ENCODE measurements at places on chromosomes 6 and 20.
A peak's percentile ranks its signal among the peaks of the same experiment; 100 is the strongest.

- no peak for DNase-seq
Measured at GRCh38 chr20:62245911-62246280, 7.6 kb downstream of the OSBPL2 start.

DNA sequence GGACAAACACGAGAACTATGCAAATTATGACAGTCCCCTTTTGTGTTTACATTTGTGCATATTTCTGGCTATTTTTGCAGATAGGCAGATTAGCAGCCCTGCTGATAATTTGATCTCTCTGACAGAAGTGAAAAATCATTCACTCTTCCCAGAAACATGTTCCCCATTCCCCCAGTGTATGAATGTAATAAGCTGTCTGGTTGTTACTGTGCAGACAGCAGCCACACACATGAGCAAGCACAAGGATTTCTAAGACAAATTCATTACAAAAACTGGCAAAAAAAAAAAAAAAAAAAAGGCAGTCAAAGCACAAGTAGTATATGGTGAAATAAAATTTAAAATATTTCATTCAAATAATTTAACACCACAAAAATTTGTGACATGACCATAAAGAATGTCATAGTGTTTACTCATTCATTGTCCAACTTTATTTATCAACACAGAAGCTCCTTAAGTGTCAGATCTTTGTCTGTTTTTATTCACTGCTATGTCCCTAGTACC is 95.5 kb upstream of the VGLL2 start:
- no peak for DNase-seq

- DNase-seq: peak; percentile 37
Measured at GRCh38 chr20:750801-751200, 17.5 kb downstream of the SLC52A3 start.

DNA sequence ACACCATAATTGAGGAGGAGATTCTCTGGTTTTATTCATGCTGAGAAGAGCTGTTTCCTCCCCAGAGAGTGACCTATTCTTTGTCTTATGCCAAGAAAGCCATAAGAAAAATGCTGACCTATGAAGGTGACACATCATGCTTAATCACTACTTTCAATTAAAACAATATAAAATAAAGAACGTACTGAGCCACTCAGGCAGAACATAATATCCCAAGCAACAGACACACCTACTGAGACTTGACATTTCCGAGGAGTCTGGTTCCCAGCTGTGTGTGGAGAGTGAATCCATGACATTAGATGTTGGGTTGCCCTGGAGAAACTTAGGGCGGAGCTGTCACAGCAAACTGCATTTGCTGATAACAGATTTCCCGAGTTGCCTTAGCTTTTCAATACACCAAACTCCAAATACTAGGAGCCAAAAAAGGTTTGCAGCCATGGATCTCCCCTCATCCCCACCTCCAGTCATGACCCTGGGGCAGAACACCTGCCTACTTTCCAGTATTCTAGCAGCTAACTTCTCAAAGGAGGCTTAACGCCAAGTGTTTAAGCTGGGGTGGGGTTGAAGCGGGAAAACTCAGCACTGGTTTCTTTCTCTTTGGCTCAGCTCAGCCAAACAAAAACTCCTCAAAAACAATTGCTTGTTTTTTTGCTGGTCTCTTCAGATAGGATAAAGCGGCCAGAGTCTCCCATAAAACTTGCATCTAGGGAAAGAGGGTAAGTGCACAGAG is 92.2 kb downstream of the BACH2 start:
- peak; percentile 12 for DNase-seq

- DNase-seq: peak; percentile 51
Measured at GRCh38 chr20:20668639-20669038, 43.8 kb downstream of the RALGAPA2 start.

DNA sequence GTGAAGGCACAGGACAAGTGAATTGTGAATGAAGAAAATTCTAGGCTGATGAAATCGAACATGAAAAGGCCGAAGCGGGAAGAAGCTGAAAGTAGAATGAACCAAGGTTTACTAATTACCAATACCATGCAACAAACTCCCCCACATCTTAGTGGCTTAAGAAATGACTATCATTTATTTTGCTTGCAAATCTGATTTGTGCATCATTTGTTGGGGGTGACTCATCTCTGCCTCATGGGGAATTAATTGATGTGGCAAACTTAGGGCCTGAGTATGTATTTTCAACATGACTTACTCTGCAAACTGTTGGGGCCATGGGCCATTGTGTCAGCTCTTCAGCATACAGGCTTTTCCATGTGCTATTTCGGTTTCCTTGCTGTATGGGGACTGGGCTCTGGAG is 26.8 kb downstream of the PPP1R14C start:
- DNase-seq: no peak

- no peak for DNase-seq
Measured at GRCh38 chr6:113908801-113909200, 51.7 kb downstream of the MARCKS start.

DNA sequence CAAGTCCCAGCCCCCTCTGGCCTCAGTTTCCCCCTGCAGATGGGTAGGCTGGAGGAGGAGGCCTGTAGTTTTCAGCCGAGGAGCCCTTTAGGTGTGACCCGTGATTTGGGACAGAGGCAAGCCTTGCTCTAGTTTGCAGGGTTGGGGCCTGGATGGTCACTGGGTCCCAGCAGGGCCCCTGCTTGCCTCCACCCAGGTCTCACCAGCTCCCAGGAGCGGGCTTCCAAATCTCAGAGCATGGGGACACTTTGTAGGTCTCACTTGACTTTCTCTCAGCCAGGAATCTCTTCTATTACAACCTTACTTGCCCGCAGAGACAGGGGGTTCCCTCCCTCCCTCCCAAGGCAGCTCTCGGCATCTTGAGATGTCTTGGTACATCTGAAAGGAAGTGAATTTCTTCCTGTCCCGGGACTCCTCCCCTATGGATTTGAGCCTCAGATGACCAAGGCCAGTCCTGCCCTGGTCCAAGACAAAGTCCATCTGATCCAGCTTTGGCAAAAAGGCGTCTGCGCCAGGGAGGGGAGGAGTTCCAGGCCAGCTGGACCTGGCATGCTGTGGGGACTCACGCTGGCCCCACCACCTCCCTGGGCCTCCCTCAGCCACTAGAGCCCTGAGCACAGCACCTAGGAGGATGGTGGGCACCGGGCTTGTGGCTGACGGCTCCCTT is 47.4 kb downstream of the SRC start:
- no peak for DNase-seq

DNA sequence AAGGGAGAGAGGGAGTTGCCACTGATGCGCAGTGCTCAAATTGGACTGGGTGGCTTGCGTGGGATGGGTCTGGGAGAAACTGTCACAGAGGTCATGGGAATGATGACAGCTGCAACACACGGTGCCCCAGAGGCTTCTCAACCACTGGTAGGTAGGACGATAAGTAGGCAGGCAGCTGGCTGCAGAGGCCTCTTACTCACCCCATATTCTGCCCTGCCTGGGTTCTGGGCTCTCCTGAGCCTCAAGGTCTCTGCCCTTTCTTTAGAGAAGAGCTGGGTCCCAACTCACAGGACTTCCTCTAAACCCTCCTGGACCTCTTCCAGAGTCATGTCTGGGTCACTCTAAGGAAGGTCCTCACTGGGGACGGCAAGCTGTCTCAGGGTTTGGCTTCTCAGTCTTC is 37.2 kb upstream of the RNF24 start:
- no peak for DNase-seq

DNA sequence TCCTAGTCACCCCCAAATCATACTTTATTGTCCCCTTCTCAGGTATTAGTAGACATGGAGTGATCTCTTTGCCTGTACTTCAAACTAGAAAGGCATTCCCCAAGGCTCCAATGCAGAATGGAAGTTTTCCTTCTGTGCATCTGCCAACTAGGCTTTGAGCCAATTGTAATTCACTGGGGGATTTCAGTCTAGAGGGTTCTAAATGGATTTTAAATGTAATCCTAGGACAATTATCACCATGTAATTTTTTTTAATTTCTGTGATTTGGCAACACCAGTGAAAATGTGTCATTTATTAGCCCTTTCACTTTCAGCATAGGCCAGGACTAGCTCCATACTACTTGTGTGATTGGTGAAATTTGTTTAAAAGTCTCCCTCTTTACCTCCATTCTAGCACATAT is 557.6 kb upstream of the MARCKS start:
- DNase-seq: no peak

- no peak for DNase-seq
Measured at GRCh38 chr6:101083533-101084175, 202.5 kb upstream of the ASCC3 start.

- peak; percentile 6 for DNase-seq
Measured at GRCh38 chr20:44104798-44105517, 82.0 kb downstream of the JPH2 start.

- DNase-seq: no peak
Measured at GRCh38 chr6:98463038-98464000, 371.1 kb upstream of the POU3F2 start.

GRCh38 chr20:33653218-33653899 is 8.8 kb upstream of the C20orf144 start:
- DNase-seq: peak; percentile 60

DNA sequence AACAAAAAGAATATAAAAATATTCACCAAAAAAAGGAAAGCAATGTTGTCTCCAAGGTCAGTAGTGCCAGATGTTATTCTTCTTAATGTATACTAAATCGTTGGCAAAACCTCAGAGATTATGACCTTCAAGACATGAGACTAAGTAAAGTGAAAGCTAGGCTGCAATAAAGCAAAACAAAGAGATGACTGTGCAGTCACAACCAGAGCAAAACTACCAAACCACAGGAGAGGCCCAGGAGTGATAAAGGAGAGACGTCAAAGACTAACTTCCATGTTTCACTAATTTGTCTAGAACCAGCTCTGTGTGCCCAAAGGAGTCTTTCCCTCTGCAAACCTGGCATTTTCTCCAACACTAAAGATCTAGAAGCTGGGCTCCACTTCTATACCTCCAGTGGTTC is 155.9 kb upstream of the POU3F2 start:
- DNase-seq: no peak

DNA sequence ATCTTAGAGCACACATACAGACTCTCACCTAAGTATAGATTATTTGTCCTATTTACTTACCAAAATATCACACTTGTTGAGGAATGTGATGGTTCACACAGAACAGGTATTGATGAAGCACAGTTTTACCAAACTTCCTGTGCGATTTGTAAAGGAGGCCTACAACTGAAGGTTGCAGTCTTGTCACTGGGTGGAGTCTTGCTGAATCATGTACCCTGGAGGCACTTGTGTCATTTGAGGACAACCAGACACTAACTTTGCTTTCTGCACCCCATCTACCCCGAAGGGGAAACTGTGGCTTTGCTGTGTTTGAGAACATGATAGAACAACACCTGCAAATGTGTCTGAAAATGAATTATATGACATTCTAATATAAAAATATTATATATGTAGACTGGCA is 32.4 kb upstream of the HINT3 start:
- peak; percentile 81 for DNase-seq

- peak; percentile 28 for DNase-seq
Measured at GRCh38 chr6:142822842-142823241, 122.1 kb downstream of the HIVEP2 start.

- DNase-seq: no peak
Measured at GRCh38 chr20:6450841-6451240, 316.6 kb upstream of the BMP2 start.

- DNase-seq: no peak
Measured at GRCh38 chr6:107822176-107823046, 1.7 kb downstream of the SCML4 start.

DNA sequence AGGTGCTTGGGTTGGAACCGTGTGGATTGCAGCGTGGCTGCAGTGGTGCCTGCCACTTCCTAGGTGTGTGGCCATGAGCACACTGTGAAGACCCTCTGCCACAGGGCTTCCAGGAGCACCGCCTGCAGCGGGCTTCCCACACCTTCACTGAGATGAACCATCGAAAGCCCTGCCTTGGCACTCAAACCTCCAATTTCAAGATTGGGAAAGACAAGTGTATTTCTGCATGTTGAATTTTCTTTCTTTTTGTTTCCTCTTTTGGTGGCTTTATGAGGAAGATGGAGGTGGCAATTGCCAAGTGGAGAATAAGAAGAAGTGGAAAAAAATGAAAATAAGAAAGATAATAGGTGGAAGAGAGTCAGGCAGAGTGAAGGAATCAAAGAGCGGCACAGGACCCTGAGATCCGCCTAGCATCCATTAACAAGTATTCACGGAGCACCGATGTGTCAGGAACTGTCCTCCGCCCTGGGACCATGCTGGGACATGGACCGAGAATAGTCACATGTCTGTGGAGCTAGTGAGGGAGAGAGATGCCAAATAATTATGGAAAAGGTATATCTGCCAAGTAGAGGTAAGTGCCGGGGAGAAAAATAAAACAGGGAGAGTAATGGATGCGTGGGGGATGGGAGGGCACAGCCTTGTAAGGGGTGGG is 159.9 kb downstream of the BCAS1 start:
- DNase-seq: no peak

- DNase-seq: no peak
Measured at GRCh38 chr6:166341977-166342348, 382 bp downstream of the SFT2D1 start.

GRCh38 chr6:105510746-105511145 is 107.9 kb upstream of the PREP start:
- DNase-seq: no peak

GRCh38 chr6:123668965-123669591 is 32.3 kb upstream of the TRDN start:
- peak; percentile 8 for DNase-seq

DNA sequence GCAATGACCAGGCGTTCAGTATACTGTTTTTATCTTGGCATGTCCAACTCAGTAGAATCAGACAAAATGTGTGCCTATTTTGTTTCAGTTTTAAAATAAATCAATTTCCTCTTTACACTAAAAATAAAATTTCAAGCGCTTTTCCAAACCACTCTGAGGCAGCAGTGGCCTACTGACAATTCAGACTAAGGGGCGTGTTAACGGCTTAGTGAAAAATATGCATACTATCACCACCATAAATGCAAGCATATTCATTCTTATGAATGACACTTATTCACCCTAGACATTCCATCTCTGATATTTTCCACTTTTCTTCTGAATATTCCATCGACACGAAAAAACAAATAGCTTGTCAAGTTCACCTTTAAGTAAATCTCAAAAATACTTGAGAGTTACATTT is 7.5 kb downstream of the TBX18 start:
- DNase-seq: no peak

GRCh38 chr6:104227508-104227907 is 632.2 kb downstream of the HACE1 start:
- DNase-seq: no peak

DNA sequence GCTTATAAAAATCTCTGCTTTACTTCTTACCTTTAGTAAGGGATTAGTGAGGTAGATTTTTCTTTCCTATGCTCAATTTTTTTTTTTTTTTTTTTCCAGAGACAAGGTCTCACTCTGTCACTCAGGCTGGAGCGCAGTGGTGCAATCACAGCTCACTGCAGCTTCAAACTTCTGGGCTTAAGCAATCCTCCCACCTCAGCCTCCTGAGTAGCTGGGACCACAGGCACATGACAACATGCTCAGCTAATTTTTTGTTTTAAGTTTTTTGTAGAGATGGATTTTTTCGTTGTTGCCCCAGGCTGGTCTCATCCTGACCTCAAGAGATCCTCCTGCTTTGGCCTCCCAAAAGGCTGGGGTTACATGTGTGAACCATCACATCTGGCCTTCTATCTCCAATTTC is 58.9 kb upstream of the RREB1 start:
- no peak for DNase-seq

GRCh38 chr20:24658920-24659660 is 189.7 kb downstream of the SYNDIG1 start:
- no peak for DNase-seq

GRCh38 chr6:5747379-5747778 is 259.3 kb downstream of the NRN1 start:
- no peak for DNase-seq

- no peak for DNase-seq
Measured at GRCh38 chr6:111720931-111721496, 115.3 kb upstream of the TRAF3IP2 start.
